ENCODE measurements at places on chromosomes 5 and 9.
A peak's percentile ranks its signal among the peaks of the same experiment; 100 is the strongest.

DNA sequence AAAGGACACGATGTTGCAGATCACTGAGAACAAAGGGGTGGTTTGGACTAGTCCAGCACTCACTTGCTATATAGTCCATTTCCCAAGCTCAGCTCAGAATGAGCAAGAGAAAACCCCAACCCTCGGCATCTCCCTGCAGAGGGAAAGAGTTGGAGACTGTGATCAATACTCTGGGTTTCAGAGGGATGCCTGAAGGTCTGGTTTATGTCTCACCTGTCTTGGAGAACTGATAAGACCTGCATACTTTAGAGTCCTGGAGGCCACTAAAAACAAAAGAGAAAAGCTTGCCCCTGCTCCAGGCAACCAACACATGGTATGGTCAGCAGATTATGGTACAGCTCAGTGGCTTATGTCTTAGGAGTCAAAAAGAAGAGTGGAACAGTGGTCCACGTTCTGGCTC is 1006.9 kb downstream of the CDH9 start:
- no peak for DNase-seq

GRCh38 chr9:137352511-137353222 is 50.6 kb upstream of the NRARP start:
- no peak for DNase-seq

GRCh38 chr5:43305948-43306565 is 7.2 kb downstream of the HMGCS1 start:
- peak; percentile 17 for DNase-seq

GRCh38 chr9:119157196-119157595 is 212.0 kb downstream of the BRINP1 start:
- no peak for DNase-seq

DNA sequence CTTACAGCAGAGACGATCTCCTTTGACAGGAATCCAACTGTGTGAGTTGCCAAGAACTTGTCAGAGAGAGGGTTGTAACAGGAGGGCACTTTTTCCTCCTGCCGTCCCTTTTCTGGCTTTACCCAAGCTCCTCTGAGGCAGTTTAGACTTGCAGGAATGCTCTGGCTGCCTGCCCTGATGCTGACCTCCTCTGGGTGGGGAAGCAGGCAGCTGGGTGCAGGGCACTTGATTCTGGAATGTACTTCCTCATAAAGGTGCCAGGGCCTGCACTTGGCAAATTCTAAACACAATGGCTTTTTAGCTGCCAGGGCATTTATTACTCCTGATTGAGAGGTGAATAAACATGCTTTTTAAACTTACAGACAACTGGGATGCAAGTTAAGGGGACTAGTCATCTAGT is 190.4 kb downstream of the EPB41L4A start:
- DNase-seq: peak; percentile 12

DNA sequence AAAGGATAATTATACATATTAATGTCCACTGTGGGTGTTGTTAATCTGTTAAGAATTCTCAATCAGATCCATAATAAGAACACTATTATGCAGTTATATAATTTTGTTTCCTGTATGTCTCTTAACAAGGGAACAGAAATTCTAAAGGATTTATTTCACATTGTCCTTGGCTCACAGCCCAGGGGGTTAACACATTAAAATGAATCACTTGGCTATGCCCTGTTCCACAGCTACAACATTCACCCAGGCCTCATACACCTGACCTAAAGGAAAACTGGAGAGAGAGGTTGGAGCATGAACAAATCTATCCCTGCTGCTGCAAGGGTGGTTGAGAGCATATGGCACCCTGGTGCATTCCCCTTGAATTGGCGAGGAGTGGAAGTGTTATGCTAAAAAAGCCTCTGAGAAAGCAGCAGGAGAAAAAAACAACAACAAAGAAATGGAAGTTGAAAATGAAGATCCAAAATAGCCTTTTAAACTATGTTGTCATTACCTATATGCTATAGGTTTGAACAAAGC is 116.0 kb downstream of the KCNN2 start:
- DNase-seq: no peak

DNA sequence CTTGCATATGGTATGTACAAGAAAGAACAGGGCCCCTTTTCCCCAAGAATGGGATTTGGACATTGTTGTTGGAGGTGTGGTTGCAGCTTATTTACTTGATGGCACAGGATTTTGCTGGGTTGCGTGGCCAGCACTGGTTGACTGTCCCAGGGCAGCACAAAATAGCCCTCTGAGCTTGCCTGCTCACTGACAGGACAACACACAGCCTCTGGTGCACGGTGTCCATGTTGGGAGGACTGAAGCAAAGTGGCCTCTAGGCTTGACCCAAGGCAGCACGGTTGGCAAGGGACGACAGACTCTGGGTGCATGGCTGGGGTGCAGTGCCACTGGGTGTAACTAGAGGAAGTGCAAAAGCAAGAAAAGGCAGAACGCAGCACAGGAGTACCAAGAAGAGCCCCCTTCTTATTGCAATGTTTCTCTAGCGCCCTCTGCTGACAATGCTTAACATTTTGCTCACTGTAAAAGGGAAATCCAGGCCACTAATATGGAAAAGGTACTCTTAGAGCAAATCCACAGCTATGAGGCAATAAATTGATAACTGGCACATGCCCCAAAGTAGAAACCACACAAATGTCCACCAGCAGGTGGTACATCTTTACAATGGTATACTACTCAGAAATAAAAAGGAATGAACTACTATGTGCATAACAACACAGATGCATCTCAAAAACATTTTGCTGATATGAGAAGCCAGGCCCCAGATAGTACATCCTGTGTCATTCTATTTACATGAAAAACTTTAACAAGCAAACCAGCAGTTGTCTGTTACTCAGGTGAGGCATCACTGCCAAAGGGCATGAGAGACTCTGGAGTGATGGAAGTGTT is 47.4 kb upstream of the BARX1 start:
- DNase-seq: no peak

DNA sequence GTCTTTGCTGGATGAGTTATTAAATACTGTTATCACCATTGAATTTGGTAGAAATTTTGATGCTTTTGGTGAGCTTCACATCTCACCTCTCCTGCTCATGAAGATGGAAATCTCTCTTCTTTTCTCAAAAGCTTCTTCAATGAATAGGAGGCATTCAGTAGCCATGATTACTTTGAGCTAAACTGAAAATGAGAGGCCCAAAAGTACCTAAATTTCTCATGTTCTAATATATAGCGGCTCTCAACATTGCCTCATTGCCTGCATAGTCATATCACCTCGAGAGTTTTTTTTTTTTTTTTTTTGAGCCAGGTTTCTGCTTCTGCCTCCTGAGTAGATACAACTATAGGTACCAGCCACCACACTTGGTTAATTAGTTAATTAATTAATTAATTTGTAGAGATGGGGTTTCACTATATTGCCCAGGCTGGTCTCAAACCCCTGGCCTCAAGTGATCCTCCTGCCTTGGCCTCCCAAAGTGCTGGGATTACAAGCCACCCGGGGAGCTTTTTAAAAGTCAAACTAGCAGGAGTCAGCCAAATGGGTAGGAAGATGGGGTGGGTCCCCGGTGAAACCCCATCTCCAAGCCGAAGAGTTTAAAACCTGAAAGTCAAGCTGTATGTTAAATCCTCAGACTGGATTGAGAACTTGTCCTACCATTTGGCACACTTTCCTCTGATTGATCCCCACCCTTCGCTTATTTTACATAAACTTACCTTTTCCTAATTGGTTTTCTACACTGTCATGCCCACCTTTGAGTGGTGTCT is 169.0 kb downstream of the DOCK2 start:
- no peak for DNase-seq

DNA sequence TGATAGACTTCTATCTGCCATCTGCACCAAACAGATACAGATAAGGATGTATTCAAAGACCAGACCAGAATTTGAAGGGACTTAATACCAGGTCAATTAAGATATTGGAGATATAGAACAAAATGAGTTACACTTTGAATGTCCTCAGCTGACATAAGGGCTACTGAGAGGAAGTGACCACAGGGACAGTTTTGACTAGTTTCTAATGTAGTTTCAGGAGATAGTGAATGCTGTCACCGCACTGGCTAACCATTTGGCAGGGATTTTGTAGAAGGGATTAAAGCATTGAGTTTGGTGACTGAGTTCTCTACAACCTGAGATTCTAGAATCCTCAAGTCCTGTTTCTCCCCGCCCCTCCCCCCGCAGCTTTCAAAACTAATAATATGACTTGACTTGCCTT is 22.7 kb downstream of the CCNH start:
- DNase-seq: no peak

DNA sequence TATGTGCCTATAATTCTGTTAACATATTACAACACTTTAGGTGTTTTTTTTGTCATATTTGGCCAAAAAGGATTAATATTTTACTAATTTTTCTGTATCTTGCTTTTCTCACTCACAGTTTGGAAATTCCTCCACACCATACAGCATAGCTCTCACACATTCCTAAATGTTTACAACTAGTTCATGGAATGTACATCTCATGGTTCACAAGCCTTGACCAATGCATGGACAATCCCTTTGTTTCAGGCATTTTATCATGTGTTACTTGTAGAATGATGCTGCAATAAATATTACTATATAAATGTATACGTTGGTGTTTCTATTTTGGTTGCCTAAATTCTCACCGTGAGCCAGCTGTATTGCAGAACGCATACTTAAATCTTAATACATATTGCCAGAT is 80.5 kb upstream of the SPATA31C2 start:
- DNase-seq: no peak

- DNase-seq: no peak
Observed at GRCh38 chr5:67537439-67538148, 341.0 kb upstream of the CD180 start.

DNA sequence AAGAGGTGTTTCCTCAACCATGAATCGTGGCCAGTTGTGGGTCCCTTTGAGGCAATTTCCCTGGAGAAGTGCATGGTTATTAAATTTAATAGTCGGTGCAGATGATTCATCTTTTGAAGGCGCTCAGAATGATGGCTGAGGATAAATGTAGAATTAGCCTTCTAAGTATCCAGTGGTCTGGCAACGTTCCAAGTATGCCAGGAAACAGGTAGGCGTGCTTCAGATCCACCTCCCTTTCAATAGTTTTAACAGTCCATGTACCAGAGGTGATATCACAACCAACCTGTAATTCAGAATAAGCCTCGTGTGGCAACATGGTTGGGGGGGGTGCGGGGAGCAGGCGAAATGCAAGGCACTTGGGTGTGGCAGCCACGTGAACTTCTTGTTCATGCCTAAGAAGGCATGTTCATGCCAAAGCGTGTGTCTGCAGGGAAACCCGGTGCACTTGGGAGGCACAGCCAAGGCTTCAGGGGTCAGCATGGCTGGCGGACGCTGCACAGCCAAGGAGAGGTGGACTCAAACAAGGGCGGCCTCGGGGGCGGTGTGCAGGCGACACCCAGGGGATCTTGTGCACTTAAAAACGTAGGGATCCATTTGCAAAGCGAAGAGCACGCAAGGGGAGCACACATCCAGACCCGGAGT is 5.2 kb upstream of the NKD2 start:
- no peak for DNase-seq

DNA sequence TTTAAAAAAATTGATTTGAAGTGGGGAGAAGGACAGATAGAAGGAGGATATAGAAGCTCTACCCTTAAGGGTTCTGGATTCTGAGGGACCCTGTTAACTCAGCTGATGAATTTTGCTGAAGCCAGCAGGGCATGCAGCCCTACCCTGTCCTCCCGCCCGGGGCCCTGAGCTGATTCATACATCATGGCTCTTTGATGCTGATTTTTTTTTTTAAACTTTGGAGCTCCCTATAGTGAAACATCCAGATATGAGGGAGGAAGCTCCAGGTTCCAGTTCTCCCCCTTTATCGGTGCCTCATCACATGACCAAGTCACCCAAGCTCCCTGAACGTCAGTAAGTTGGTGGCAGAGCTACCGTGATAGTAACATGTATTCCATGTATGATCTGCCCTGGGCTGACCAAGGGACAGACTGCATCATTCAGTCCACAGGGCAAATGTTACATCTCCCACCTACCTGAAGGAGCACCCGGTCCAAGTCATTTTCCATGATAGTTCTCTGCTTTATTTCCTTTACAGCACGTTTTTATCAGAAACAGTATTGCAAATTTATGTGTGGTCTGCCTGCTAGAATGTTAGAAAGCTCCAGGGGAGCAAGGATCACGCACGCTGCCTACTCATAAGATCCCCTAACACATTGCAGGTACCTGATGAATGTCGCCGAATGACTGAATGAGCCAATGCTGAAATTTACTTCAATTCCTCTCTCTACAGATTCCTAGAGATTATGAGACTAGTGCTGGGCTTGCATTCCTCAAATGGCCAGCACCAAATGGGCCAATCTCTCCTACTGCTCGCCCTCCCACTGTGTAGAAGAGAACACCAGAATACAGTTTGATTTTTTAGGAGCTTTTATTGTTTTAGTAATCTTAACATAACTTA is 25.9 kb downstream of the SPARC start:
- peak; percentile 55 for DNase-seq

DNA sequence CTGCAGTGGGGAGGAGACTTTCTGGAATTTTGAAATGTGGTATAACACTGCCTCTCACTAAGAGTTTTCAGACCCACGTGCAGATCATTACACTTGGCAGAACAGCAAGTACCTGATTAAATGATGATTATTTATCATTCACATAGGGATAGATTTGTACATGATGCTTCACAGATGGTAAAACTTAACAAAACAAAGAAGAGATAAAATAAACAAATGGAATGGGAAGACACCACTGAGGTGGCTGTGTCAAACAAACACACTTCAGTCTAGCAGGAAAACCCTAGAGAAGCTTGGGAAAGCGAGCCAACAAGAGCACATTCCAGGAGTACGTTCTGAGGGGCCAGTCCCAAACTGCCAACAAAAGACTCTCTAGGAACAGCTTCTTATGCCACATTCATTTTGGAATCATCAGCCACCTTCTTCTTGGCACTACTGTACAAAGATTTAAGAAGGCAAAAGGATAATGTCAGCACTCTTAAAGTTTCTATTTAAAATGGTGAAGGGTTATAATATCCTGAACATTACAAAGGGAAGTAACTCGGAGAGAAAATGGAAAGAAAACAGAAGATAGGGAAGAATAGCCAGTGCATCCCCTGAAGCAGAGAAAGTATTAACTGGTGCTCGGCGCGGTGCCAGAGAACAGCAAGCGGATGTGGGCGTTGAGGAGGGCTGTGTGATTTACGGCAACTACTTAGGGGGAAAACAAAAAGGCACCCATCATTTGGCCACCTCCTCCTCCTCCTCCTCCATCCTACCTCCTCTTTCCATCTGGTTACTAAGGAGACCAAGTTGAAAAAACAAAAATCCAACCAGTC is 1.6 kb downstream of the MED27 start:
- peak; percentile 44 for DNase-seq

- DNase-seq: no peak
Observed at GRCh38 chr5:130231786-130232185, 327.5 kb downstream of the CHSY3 start.

GRCh38 chr5:10219068-10219467 is 30.6 kb downstream of the ATPSCKMT start:
- no peak for DNase-seq

All from hepatic stellate cell (primary cell).